Pons (tissue), 1 donor: ENCODE measurements at places on chromosomes 5 and 9.

- DNase-seq = no peak
Observed at GRCh38 chr5:161865510-161865909, 17.6 kb downstream of the GABRA1 start.

DNA sequence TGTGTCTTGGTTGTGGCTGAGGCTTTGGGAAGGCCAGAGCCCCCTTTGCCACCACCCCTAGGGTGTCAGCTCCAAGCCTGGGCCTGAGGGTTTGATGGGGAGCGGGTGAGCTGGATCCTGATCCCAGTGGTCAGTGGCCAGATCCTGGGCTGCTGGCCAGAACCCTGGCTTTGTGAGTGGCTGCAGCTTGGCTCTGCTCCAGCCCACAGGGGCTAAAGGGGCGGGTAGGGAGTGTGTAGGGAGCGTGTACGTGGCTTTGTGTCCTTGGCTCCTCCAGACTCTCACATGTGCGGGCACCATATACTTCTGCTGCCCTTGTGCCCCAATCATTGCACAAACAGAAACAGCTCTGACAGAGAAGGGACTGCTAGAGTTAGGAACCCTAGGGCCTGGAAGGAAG, 1.2 kb upstream of the IL11RA start:
- DNase-seq = no peak

GRCh38 chr5:40507095-40507494, 172.6 kb upstream of the PTGER4 start:
- DNase-seq = no peak

DNA sequence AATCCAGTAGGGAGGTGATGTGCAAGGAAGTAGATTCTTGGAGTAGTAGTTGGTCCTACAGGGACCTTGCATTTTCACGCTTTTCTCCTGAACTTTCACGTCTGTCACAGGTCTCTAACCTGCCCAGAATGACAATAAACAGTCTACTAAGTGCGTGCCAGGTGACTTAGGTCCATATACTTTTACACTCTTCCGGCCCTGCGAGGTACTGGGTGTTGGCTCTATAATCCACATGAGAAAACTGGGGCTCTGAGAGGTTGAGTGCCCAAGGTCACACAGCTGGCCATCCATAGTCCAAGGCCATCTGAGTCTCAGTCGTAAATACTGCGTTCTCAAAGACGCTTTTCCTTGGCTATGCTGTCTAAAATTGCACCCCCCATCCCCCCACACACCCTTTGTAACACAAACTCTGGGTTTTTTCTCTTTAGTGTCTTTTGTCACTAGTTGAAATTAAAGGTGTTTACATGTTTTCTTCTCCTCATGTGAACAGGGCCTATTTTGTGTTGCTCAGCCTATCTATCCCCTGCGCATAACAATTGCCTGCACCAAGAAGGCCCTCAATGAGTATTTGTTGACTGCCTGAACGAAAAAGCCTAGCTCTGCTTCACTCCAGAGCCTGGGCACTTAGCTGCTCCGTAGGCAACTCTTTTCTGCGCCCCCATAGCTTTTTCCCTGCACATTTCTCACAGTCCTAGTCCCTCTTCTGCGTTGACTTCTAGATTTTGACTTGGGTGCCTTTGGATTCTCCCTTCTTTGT, 943 bp downstream of the SFXN1 start:
- no peak for DNase-seq

DNA sequence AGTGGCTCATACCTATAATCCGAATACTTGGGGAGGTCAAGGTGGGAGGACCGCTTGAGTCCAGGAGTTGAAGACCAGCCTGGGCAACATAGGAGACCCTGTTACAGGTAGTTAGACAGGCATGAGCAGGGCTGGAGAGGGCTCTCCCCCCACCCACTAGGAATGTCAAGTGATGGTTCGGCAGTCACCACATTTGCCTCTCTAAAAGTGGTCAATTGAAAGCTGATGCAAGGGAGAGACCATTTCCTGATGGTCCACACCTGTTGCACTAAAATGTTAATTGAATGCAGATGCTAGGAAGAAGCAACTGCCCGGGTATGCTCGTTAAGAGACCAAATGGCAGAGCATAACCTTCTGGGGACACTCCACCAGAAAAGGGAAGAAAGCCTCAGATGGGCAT, 82.7 kb downstream of the SFXN1 start:
- no peak for DNase-seq

DNA sequence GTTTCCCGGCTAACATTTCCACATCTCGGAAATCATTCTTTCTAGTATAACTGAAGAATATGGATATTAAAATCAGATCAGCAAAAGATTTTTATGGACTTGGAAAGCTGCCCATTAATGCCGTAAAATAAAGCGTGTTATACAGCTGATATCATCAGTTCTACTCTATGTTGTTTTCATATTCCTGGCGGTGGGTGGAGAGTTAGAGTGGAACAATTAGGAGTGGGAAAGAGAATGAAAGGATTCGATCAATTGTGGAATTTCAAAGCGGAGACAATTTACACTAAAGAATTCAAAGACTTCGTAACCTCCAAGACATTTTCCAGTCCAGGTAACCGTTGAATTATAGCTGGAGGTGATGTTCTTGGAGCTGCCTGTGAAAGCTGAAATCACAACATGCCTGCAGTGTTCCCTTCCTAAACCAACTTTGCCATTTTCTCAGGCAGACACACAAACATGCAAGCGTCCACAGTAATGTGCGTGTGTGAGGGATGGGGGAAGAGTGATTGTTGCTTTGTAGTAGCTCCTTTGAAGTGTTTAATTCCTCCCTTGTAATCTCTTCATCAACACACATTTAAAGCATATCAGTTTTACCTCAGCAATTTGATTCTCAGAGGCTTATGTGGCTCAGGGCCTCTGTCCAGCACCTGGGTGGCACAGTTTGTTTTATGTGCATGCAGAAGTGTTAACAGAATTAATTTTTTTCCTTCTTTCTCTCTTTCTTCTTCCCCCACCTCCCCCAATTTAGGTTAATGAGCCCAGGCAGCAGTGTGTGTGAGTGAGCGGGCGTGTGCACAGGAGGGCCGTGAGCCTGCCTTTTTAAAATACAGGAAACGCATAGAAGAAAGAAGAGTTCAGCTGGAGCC, 544.1 kb downstream of the RAB3C start:
- DNase-seq = peak; percentile 27

GRCh38 chr5:18491349-18491748, 857.1 kb downstream of the TAF11L14 start:
- no peak for DNase-seq

- no peak for DNase-seq
Observed at GRCh38 chr5:135502836-135503520, 32.8 kb downstream of the NEUROG1 start.

DNA sequence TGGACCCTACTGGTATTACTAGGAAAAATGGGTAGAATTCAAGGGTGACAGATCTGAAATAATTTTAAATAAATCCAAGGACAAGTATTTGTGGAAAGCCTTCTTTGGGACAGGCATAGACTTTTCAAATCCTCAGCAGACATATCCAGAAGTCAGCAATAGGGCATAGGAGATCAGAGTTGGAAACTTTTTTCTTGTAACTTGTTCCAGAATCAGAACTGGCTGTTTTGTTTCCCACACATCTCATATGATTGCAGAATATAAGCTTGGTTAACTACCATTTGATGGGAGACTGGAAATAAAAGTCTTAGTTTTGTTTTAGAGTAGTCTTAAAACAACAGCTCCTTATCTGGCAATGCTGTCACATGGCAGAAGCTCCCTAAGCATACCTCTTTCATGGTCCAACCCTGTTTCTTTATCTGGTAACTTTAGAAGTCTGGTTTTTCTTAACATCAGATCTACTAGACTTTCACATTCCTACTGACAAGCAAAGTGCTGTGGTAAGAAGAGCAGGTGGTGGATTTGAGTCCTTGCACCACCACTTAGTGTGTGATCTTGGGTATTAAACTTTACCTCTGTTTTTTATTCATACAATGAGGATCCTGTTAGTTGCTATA, 25.1 kb downstream of the XRCC4 start:
- no peak for DNase-seq

- DNase-seq = no peak
Observed at GRCh38 chr5:129103397-129103796, 8.8 kb downstream of the ISOC1 start.

- DNase-seq = no peak
Observed at GRCh38 chr9:70256123-70256551, 2.6 kb upstream of the SMC5 start.

DNA sequence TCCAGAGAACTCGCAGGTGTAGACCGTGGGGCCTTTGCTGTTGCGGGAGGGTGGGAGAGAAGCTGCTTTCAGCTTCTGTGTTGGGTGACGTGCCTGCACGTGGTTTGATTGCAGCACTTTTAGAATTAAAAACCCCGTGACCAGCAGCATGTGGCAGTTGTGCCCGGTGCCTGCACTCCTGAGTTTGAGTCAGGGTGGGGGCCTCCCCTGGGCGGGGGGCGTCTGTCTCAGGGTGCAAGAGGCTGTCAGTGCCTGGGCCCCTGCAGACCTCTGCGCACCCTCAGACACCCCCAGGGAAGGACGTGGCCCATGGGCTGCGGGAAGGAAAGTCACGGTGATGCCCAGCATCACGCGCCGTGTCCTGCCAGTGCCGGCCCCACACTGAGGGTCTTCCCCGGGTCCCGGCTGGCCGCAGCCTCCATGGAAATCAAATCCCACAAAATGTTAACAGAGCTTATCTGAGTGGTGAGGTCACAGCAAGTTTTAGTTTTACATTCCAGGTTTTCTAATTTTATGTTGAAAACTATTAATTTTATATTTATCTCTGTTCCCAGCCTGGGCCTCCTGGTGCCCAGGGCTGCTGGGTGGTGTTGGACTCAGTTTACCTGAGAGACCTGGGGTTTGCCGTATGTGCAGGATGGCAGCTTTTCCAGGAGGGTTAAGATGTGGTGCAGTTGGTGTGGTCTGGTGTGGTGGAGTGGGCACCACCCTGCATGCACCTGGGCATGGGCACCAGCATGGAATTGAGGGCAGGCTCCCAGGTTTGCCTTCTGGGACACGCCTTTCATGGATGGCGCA, 33.3 kb downstream of the AHRR start:
- DNase-seq = no peak
